Aorta (tissue), 5 donors: ENCODE measurements at places on chromosomes 5 and 9. TPM values are rescaled to one million over a fixed set of nuclear protein-coding genes. Genes with fewer than 3 reads are reported as not detected.

Gene ANGPTL2
- 44.8 TPM for total RNA-seq

Gene SCGB3A2
- not detected for total RNA-seq

Gene ZNF366
- 5.8 TPM for total RNA-seq

Gene SLC24A2
- total RNA-seq: not detected

Gene RANBP17
- total RNA-seq: 13.6 TPM

Gene RXRA
- 67.8 TPM for total RNA-seq

Gene PDLIM4
- 70.9 TPM for total RNA-seq

Gene CCDC192
- not detected for total RNA-seq

Gene DAPK1
- 41.7 TPM for total RNA-seq

Gene RPS23
- 1,494 TPM for total RNA-seq

Gene MYOZ3
- 2.5 TPM for total RNA-seq

Gene LHX3
- not detected for total RNA-seq

Gene GMCL2
- total RNA-seq: not detected

Gene SLC6A7
- total RNA-seq: not detected

Gene ZNF483
- total RNA-seq: 14.6 TPM

Gene KLF9
- 38.4 TPM for total RNA-seq

Gene HRH2
- total RNA-seq: 15.3 TPM

Gene C5
- total RNA-seq: 11.4 TPM

Gene FOXD4L4
- 0.19 TPM for total RNA-seq

Gene LHFPL2
- 38.6 TPM for total RNA-seq

Gene SH3RF2
- 3.1 TPM for total RNA-seq

Gene MACIR
- total RNA-seq: 3.8 TPM

Gene DOCK2
- total RNA-seq: 53.7 TPM

Gene BTNL9
- 33.0 TPM for total RNA-seq

Gene COL27A1
- 54.3 TPM for total RNA-seq

Gene CER1
- total RNA-seq: 0.29 TPM

Gene CCL28
- 5.3 TPM for total RNA-seq

Gene ARHGEF39
- 1.7 TPM for total RNA-seq

Gene NDUFS4
- total RNA-seq: 60.8 TPM

Gene AFAP1L1
- total RNA-seq: 12.3 TPM

Gene KCNT1
- 0.16 TPM for total RNA-seq

Gene FAM221B
- not detected for total RNA-seq

Gene ZNG1F
- total RNA-seq: 4.0 TPM

Gene SVEP1
- 120 TPM for total RNA-seq

Gene ADAMTS16
- 0.10 TPM for total RNA-seq

Gene PCDHB16
- total RNA-seq: 5.1 TPM

Gene SPACA9
- total RNA-seq: 5.5 TPM

Gene GNA14
- 7.2 TPM for total RNA-seq

Gene CDK7
- total RNA-seq: 22.0 TPM

Gene CNTFR
- 9.9 TPM for total RNA-seq

Gene TMEM232
- total RNA-seq: 1.7 TPM

Gene IFNK
- not detected for total RNA-seq

Gene KDM3B
- 66.0 TPM for total RNA-seq

Gene VAV2
- 25.4 TPM for total RNA-seq

Gene AGXT2
- total RNA-seq: not detected

Gene NME5
- 2.1 TPM for total RNA-seq

Gene PCDHB4
- total RNA-seq: 6.2 TPM

Gene SUB1
- total RNA-seq: 192 TPM

Gene KIAA1958
- total RNA-seq: 6.2 TPM

Gene PCDHGB1
- total RNA-seq: 6.5 TPM
